Motor neuron (in vitro differentiated cells): ENCODE measurements at places on chromosomes 2 and 18. TPM values are rescaled to one million over a fixed set of nuclear protein-coding genes. Genes with fewer than 3 reads are reported as not detected.

Gene ASB18
- 0.55 and 0.63 TPM in 2 replicates for total RNA-seq

Gene ZNF892
- 6.0 and 8.3 TPM in 2 replicates for total RNA-seq

Gene LAMA1
- total RNA-seq, result 0.81 and 1.2 TPM in 2 replicates

Gene NCKAP1
- 82.2 and 85.9 TPM in 2 replicates for total RNA-seq

Gene APOB
- total RNA-seq, result 0.04 and 0.05 TPM in 2 replicates

Gene KCNE4
- 1.3 TPM in 2 replicates for total RNA-seq

Gene NYAP2
- 8.5 and 9.2 TPM in 2 replicates for total RNA-seq

Gene G6PC2
- total RNA-seq, result 0.66 and 1.1 TPM in 2 replicates

Gene SERPINB3
- not detected in 2 replicates for total RNA-seq

Gene AP1S3
- total RNA-seq, result 5.2 TPM in 2 replicates

Gene ERFE
- total RNA-seq, result 0.62 and 0.69 TPM in 2 replicates

Gene NEU2
- 0.77 TPM in 1 of 2 replicates, not detected in the other for total RNA-seq

Gene PROKR1
- total RNA-seq, result 0.24 and 0.28 TPM in 2 replicates

Gene LONRF2
- total RNA-seq, result 14.6 and 15.0 TPM in 2 replicates

Gene ZAP70
- total RNA-seq, result 1.4 and 1.9 TPM in 2 replicates

Gene FRZB
- total RNA-seq, result 0.53 and 0.77 TPM in 2 replicates

Gene MRO
- total RNA-seq, result 0.33 and 0.39 TPM in 2 replicates
